ENCODE measurements at places on chromosomes 12 and 14.

GRCh38 chr12:87931812-87932211 is 97.4 kb downstream of the C12orf50 start:
- DNase-seq = no peak

- DNase-seq = no peak
These were observed 70.7 kb downstream of the CMKLR1 start for GRCh38 chr12:108268397-108268796.

- no peak for DNase-seq
These were observed 8.7 kb upstream of the ZNF740 start for GRCh38 chr12:53171725-53172329.

DNA sequence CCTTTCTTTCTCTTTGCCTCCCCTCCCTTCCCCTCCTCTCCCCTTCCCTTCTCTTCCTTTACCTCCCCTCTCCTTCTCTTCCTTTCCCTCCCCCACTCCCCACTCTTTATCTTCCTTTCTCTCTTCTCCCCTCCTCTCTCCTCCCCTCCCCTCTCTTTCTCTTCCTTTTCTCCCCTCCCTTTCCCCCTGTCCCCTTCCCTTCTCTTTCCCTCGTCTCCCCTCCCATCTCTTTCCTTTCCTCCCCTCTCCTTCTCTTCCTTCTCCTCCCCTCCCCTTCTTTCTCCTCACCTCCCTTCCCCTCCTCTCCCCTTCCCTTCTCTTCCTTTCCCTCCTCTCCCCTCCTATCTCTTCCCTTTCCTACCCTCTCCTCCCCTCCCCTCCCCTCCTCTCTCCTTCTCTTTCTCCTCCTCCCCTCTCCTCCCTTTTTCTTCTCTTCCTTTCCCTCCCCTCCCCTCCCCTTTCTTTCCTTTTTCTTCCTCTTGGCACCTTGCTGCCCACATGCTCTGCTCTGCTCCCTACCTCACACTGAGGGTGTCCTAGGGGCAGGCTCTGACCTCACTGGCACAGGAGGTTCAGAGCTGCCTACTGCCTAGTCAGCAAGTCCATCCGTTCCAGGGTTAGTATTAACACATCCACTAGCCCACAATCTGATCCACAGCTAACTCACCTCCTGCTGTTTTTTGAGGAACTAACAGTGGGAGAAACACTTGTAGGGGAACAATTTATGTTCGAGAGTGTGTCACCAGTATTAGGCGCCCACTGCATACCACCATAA is 101.0 kb downstream of the NUAK1 start:
- no peak for DNase-seq

DNA sequence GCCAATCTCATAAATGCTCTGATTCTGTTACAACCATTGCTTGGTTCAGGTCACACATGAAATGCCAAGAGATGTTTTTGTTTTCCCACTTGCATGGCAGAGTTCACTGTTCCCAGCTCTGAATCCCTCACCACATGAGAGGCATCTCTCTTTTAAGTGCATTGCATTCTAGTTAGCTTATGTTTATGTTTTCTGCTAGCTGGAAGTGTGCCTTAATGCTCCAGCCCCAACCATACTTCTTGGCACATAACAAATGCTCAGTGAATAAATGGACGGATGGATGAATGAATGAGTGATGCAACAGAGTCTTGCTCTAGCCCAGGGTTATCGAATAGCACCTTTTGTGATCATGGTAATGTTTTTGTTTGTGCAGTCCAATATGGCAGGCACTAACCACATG is 197.3 kb downstream of the PPM1H start:
- no peak for DNase-seq
